ENCODE measurements at places on chromosomes 1 and 21.

DNA sequence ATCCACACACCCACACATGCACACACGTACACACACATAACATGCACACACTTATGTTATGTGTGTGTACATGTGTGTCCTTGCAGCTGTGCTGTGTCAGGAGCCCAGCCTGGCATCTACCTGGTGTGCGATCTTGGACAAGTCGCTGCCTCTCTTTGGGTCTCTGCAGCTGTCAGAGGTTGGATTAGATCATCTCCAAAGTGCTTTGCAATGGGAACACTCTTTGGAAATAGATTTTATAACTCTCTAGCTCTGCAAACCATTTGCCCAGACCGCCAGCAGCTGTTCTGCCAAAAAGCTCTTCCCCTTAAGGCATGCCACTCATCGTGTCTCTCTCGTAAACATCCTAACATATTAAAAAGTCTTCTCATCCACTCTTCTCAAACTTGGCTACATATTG is 4.7 kb downstream of the PKP1 start:
- DNase-seq = no peak

DNA sequence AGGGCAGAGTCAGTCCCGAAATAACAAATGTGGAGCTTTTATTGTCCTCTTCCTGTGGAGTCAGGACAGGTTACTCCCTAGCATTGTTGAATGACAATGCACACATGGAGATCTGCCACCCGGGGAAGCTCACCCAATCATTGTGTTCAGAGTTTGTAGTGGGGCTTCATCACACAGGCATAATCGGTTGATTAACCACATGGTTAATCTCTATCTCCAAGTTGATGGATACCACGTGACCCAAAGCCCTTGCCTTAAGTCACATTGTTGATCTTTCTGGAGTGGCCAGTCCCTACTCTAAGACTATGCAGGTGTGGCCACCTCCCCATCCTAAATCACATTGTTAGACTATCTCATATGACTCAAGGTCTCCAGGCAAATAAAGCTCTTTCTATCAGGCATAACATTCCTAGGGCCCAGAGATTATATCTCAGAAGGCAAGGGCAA is 2.6 kb upstream of the C1orf141 start:
- no peak for DNase-seq

- no peak for DNase-seq
These were observed 125.9 kb upstream of the EDN2 start for GRCh38 chr1:41610361-41610760.

GRCh38 chr1:59947047-59947938 is 20.7 kb upstream of the CYP2J2 start:
- DNase-seq = no peak

DNA sequence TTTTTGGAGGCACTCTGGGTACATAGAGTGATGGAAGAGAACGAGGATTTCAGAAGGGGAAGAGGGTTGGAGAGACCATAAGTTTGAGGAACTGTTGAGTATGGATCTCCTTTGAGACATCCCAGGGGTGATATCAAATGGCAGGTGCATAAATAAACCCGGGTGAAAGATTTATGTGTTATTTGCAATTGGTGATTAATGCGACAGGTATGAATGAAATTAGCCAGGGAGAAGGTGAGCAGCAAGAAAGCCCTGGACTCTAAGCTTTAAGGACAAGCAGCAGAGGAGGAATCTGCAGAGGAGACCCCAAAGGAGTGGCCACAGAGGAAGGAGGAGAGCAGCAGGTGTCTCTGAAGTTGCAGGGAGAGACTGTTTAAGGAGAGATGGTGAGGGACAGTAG is 8.8 kb upstream of the REN start:
- DNase-seq = no peak

DNA sequence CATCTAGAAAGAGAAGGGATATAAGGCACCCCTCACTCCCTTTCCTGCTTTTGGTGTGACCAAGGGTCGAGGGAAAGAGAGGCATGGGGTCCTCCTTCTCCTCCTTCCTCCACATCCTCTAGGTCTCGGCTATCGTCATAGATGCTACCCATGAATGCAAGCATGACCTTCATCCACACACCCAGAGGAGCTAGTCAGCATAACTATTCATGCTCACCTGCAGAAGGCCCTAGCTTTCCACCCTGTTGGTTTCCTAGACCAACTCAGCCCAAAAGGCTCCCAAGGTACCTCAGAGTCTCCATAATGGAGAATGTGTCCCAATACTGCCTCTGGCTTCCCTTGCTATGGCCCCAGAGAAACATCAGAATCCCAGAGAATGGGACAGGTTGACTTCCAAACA is 33.2 kb downstream of the MSTO1 start:
- DNase-seq = no peak

- DNase-seq = no peak
These were observed 104.1 kb downstream of the CSMD2 start for GRCh38 chr1:34060901-34061415.

DNA sequence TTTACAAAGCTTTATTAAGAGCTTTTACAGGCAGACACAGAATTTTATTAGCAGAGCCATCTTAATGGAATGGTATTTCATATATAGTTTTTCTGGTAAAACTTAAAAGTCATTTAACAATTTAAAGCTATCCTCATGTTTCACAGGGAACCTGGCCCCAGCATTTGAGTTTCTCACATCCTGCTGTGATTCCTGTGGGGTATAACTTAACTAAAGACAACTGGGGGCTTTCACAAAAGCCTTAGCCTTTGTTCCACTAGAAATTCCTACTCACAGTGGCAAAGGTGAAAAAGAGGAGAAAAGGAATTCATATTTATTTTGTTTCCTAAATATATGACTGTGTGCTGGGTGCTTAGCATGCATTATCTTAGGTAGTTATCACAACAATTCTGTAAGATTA is 233.9 kb downstream of the DENND1B start:
- no peak for DNase-seq

- no peak for DNase-seq
These were observed 118.1 kb upstream of the POGK start for GRCh38 chr1:166721145-166721544.

- DNase-seq = no peak
These were observed 70.8 kb upstream of the PRKACB start for GRCh38 chr1:84073266-84073665.

GRCh38 chr1:28259934-28260802 is 850 bp downstream of the SESN2 start:
- no peak for DNase-seq

DNA sequence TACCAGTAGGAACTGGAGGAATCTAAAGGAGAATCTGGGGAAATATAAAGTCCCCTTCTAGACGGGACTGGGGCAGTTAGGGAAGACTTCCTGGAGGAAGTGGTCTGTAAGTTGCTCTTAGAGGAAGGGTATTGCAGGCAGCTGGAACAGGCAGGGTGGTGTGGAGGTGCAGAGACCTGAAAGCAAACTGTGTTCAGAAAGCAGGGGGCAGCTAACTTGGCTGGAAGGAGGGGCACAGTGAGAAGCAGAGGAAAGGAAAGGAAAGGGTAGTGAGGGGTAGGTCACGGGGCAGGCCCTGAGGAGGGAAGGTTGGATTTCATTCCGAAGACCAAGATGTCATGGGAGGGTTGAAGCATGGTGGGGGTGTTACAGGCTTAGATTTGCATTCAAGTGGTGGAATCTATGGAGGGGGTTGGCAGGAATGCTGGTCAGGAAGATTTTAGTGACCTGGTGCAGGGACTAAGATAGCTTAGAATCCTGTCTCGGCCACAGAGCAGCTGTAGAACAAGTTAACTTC is 240.7 kb downstream of the FOXD2 start:
- DNase-seq = no peak

DNA sequence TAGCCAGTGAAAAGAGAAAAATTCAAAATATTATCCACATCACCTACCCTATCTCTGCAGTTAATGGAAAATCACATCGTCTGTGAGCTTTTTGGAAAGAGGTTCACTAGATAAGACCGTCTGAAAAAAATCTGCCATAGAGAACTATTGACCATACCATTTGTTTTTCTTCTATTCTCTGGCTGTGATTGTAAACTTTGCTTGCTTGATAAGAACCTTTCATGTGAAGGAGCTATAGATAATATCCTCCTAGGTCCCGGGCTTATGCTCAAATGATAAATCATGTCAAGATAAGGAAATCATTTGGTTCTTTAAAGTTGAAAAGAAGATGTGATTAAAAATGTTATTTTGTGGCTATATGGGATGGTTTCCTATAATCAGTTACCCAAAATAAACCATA is 369.9 kb downstream of the SIPA1L2 start:
- DNase-seq = no peak

GRCh38 chr1:24558902-24559791 is 3.3 kb downstream of the NCMAP start:
- DNase-seq = no peak

DNA sequence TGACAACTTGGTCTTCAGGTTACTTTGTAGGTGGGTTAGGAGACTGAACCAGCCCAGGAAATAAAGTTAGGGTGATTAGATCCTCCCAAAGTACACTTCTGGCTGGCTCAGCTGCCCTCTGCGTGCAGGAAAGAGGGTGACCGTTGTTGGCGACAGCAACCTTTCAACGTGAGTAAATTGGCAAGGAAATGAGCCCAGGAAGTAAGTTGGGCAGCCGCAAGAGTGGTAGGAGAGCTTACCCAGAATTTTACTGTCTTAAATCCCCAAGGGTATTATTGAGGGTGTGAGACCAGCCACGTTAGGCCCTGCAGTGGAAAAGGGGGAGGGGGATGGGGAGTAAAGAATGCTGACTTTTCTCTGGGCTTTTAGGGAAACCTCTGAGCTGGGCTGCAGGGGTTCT is 1.6 kb downstream of the TENT5C start:
- DNase-seq = no peak

GRCh38 chr1:180194546-180195207 is 35.4 kb upstream of the LHX4 start:
- DNase-seq = no peak

DNA sequence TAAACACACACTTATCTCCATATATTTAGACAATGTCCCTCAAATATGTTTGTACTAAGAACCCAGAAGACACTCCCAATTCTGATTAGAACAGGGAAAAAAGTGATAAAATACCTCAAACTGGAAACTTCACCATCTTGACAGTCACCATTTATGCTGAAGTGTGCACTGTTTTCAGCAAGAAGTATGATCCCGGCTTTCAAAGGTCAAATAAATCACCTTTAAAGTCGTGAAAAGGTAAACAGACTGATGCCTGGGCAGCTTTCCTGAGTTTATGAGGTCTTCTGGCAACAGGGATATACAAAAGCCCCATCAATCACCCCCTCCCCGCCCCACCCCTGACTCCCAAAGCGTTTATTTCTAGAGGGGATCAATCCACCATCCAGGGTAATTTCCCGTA is 37.9 kb downstream of the HLX start:
- DNase-seq = no peak

DNA sequence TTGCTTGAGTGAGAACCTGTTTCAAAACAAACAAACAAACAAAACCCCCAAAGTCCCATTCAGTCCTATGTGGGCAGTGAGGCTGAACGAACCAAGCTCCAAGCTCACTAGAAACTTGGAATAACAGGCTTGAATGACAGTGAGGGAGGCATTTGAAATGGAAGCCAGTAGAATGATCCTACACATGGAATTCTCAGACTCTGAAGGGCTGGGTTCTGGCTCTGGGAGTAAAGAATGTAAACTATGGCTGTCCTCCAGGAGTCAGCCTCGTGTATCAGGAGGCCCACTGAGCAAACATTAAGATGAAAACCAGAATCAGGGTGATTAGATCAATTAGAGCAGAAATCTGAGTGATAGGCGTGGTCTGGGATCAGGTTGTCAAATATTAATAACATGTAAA is 14.9 kb downstream of the PCP4L1 start:
- DNase-seq = no peak

Measured in stimulated activated CD4-positive, alpha-beta T cell treated with anti-CD3 and anti-CD28 coated beads, TNF-alpha, amount 100 ng/mL, for 1 hour (primary cell).